ENCODE measurements at places on chromosomes 5 and 9.

DNA sequence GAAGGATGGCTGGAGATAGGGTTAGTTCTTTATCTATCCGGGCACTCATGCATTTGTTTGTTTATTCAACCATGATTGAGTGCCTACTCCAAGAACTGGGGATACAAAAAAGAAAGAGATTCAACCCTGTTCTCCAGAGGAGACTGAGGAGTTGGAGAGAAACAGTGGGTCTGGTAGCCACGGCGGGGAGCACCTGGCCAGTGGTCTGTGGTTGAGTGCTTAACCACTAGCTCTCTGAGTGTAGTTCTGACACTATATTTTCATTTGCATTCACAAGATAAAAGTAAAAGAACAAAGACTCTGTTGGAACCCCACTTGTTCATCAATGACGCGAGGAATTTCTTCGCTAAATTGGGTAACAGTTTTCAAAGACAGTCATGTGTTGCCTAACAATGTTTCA lies 295.5 kb upstream of the MSX2 start:
- DNase-seq = no peak

GRCh38 chr9:131728546-131728910 lies 11.3 kb downstream of the RAPGEF1 start:
- no peak for DNase-seq

GRCh38 chr5:145704724-145705123 lies 130.4 kb downstream of the PRELID2 start:
- DNase-seq = no peak

GRCh38 chr9:94805585-94805984 lies 79.1 kb downstream of the AOPEP start:
- no peak for DNase-seq

- DNase-seq = no peak
Measured at GRCh38 chr5:64838376-64838775, 69.6 kb downstream of the CWC27 start.
